ENCODE measurements at places on chromosomes 2 and 18.

DNA sequence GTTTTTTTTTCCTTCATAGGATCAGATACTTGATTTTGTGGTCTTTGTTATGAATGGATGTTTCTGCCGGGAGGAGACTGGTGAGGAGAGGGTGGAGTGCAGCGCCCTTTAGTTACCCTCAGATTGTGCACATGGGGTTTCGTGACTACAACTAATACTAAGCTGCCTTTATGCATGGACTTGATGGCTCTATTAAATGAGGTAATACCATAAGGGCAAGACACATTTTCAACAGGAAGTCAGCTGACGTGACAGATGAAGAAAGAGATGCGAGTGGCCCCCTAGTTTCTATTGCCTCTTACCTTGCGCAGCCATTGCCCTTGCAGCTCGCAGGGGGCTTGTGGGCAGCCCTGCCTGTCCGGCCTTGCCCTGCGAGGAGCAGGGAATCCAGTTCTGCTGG is 24.4 kb downstream of the ZNF407 start:
- no peak for DNase-seq

- no peak for DNase-seq
Observed at GRCh38 chr2:63980794-63981193, 38.4 kb downstream of the VPS54 start.

DNA sequence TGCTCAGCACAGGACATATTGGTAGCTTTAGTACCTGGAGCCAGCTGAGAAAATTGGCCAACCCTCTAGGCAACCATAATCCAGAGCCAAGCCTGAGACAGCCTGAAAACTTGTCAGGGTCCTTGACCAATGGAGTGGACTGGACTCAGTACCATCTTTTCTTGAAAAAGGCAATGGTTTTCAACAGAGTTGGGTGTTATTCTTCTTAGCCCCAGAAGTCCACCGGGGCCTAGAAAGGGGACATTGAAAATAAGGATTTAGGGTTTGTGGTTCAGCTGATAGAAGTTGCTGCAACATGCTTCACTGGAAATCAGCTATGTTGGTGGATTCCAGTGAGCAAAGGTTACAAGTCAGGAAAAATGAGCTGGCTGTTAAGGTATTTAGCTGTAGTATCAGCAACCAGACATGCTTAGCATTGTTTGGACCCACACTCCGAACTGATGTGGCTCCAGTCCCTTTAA is 22.1 kb upstream of the CNOT11 start:
- no peak for DNase-seq

- no peak for DNase-seq
Observed at GRCh38 chr2:226477221-226478108, 322.2 kb downstream of the IRS1 start.

GRCh38 chr2:218081695-218082094 is 12.6 kb downstream of the RUFY4 start:
- no peak for DNase-seq

GRCh38 chr18:55386545-55386944 is 201.4 kb downstream of the TCF4 start:
- no peak for DNase-seq

DNA sequence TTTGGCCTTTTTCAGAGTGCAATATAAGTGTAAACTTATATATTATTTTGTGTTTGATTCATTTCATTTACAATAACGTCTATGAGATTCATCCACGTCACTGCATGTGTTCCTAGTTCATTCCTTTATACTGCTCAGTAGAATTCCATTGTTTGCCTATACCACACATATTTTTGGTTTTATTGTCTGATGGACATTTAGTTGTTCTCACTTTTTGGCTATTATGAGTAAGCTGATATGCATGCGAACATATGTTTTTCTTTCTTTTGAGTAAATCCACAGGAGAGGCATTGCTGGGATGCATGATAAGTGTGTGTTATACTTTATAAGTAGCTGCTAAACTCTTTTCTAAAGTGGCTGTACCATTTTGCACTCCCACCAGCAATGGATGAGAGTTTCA is 314.8 kb upstream of the HS6ST1 start:
- DNase-seq: no peak

GRCh38 chr2:118968042-118968441 is 26.0 kb downstream of the MARCO start:
- no peak for DNase-seq

DNA sequence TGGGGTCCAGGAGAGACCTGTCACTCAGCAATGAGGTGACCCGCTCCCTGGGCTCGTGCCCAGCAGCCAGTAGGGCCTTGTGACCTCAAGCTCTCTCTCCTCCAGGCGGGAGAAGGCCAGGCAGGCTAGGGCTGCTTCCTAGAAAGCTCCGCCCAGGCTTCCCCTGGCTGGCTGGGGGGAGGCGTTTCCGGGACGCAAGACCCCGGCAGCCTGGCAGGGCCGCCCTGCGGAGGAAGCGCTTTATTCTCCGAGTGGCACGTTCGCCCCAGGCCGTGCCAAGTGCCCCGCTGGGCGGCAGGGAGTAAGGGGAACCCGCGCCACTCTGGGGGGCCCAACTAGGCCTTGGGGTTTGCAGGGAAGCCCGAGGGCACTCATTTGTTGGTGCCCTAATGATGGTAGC is 21.2 kb upstream of the EPAS1 start:
- no peak for DNase-seq

- DNase-seq: no peak
Observed at GRCh38 chr2:119405151-119405550, 26.5 kb upstream of the TMEM37 start.

GRCh38 chr18:23828426-23828825 is 139.2 kb downstream of the LAMA3 start:
- no peak for DNase-seq

GRCh38 chr2:71878626-71879508 is 268.8 kb downstream of the CYP26B1 start:
- DNase-seq: no peak

DNA sequence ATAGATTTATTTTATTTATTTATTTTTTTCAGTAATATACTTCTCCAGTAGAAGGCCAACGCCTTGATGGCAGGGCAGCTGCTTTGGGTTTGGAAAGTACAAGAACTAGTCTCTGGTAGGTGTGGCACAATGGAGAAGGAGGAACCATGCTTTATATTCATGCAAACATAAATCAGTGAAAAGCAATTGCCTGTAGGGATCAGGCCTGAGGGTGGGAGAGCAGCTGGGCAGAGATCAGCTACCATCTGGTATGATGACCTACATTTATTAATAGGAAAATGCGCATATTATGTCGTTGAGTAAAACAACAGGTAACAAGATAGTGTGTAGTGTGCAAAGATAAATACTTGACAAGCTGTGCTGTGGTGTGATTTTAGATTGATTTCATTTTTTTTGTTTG is 120.4 kb upstream of the TLK1 start:
- DNase-seq: no peak

- no peak for DNase-seq
Observed at GRCh38 chr18:6542296-6542695, 127.6 kb upstream of the L3MBTL4 start.

DNA sequence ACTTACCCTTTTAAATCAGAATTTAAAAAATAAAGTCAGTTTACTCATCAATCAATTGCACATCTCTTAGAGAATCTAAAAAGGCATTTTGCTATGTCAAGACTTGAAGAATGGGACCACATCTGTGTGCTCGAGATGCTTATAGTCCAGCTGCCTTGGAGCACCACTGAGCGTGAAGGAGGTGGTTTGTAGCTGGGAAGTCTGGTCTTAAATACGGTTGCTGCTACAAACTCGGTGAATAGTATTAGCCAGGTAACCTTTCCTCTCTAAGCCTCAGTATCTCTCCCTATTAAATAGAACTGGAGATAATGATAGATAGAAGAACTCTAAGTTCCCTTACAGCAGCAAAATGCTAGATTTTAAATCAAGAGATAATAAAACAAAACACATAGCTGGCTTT is 289.7 kb downstream of the TRIB2 start:
- no peak for DNase-seq

- DNase-seq: no peak
Observed at GRCh38 chr2:105144152-105144940, 97.2 kb upstream of the GPR45 start.

GRCh38 chr2:176961775-176962619 is 250.6 kb upstream of the HNRNPA3 start:
- DNase-seq: no peak

GRCh38 chr2:98946855-98947254 is 10.8 kb upstream of the CRACDL start:
- DNase-seq: no peak

- no peak for DNase-seq
Observed at GRCh38 chr2:178256382-178257042, 62.2 kb downstream of the OSBPL6 start.

DNA sequence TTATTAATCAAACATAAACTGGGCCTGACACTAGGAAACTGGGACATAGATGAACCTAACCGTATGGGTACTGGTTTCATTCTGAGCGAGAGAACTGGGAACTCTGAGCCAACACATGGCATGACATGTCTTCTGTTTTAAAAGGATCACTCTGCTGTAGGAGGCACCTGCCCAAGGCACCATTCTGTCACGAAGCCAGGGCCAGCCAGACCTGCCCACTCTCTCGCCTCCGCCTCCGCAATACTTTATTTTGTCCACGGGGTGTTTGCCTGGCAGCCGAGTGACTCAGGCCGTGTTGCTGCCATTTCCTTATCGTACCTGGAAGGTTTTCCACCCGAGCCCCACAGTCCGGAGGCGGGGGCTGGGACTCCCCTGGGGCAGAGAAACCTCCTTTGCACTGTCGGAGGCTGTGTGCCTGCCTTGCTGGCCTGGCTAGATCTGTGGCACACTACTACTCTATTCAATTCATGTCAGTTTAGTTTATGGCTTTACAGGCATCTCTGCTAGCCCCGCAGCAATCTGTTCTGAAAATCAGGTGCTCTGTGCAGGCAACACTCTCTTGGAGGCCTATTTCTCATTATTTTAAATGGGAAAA is 120.4 kb upstream of the ACKR3 start:
- no peak for DNase-seq

DNA sequence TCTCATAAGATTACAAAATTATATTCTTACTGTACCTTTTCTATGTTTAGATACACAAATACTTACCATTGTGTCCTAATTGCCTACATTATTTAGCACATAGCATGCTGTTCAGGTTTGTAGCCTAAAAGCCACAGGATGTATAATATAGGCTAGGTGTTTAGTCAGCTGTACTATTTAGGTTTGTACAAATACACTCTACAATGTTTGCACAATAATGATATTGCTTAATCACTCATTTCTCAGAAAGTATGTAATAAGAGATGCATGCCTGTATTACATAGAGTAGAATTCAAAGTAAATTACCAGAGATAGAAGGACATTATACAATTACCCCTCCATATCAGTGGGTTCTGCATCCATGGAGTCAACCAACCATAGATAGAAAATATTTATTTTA is 201.1 kb upstream of the COL3A1 start:
- DNase-seq: no peak

DNA sequence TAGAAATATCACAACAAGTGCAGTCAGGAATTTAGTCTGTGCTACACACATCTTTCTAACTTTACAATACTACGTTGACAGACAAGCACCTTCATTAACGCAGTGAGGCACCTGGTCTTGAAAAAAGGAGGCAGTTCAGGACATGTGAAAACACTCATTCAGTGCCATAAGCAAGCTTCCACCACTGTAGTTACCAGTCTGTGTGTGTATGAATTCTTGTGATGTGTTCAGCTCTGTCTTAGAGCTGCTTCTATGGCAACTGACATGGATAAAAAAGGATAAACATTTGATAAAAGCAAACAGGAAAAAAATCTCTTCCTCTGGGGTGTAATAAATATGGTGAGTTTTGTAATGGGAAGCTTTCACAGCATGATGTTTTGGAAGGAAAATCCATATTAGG is 623.8 kb upstream of the NXPH2 start:
- no peak for DNase-seq

DNA sequence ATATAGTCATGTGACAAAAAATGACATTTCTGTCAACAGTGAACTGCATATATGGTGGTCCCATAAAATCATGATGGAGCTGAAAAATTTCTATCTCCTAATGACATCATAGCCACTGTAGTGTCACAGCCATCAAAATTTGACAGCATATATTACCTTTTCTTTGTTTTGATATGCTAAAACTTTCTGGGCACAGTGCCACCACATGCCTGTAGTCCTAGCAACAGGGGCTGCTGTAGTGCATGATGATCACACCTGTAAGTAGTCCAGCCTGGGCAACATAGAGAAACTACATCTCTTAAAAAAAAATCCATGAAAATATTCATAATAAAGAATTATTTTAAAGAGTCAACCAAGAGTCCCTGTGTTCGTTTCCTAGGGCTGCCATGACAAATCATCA is 155.5 kb upstream of the SERTAD2 start:
- no peak for DNase-seq

DNA sequence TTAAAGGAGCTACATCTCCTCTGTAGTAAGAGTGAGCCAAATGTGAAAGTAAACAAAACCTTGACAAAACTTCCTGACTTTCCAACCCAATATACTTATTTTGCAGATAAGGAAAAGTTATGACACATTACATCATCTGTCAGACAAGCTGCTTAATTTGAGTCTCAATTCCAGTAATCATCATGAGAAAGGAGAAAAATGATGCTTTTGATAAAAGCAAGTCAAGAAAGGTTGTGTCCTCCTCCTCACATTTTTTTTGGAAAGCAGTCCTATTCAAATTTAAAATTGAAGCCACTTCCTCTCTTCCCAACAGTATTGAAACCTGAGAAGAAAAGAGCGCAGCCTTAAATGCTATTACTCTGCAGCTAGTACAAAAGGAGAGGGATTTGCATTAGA is 519.6 kb downstream of the LRP1B start:
- no peak for DNase-seq

DNA sequence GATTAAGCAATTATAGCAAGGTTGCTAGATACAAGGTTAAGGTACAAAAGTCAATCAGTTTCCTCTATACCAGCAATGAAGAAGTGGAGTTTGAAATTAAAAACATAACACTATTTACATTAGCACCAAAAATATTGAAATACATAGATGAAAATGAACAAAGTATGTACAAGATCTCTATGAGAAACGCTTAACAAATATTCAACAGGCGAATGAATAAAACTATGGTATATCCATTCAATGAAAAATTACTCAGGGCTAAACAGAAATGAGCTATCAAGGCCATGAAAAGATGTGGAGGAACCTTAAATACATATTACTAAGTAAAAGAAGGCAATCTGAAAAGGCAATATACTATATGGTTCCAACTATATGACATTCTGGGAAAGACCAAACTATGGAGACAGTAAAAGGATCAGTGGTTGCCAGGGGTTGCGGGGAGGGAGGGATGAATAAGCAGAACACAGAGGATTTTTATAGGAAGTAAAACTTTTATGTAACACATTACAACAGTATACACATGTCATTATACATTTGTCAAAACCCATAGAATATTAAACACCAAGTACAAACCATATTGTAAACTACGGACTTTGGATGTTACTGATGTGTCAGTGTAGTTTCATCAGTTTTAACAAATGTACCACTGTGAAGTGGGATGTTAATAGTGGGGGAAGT is 62.1 kb downstream of the RMDN2 start:
- no peak for DNase-seq

DNA sequence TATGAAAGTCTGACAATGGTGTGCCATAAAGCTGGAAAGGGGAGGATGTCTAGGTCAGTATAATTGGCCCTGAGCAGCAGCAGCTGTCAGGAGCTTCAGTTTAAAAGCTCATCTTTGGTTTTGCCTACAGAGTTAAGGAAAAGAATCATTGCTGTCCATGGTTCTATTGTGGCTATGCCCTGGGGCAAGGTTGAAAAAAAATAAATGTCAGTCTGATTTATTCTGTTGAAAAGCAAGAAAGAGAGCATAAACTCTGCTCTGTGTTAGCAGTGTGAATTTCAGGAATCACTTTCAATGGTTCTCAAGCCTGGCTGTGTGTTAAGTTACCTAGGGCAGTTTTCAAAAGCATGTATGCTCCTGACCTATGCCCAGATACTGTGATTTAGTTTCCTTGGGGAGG is 446.7 kb downstream of the SETBP1 start:
- DNase-seq: no peak

- DNase-seq: no peak
Observed at GRCh38 chr2:200079356-200079755, 124.0 kb downstream of the MAIP1 start.

Data from substantia nigra (tissue), 51 donors.